ENCODE measurements at places on chromosomes 13 and 19.

- no peak overlapping the region for H3K4me3 ChIP-seq
- H3K27ac ChIP-seq = no peak overlapping the region
- no peak for DNase-seq
- peaks cover 7% of the 10 kb centered on the region for H3K4me1 ChIP-seq
- H3K27me3 ChIP-seq = no peaks in the 10 kb centered on the region
Observed at GRCh38 chr19:17765069-17765618, 13.9 kb downstream of the FCHO1 start.

DNA sequence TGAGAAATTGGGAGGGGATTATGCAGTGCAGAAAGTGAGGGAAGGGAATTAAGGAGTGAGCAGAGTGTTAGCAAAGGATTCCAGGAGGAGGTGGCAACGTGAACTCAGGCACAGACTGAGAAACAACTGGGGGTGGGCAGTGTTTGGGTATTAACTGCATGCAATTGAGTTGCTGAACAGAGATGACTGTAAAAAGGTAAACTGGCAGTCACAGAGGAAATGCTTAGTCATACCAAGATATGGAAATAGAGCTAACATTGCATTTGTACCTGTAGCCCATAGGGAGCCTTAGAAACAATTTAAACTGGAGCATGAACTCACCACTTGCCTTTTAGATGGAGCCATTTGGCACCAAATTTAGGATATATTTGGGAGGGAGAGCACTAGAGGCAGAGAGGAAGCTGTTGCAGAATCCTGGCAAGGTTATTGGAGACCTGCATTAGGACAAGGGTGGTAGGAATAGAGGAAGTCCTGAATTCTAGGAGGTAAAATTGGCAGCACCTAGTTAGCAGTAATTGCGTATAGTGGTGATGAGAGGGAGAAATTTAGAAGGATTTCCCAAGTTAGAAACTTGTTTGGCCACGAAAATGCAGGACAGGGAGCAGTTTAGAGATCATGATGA is 100.6 kb upstream of the FRY start:
- H3K27me3 ChIP-seq = no peaks in the 10 kb centered on the region
- no peak for DNase-seq
- H3K4me1 ChIP-seq = peaks cover 10% of the 10 kb centered on the region
- no peak overlapping the region for H3K4me3 ChIP-seq
- H3K36me3 ChIP-seq = no peaks in the 10 kb centered on the region

DNA sequence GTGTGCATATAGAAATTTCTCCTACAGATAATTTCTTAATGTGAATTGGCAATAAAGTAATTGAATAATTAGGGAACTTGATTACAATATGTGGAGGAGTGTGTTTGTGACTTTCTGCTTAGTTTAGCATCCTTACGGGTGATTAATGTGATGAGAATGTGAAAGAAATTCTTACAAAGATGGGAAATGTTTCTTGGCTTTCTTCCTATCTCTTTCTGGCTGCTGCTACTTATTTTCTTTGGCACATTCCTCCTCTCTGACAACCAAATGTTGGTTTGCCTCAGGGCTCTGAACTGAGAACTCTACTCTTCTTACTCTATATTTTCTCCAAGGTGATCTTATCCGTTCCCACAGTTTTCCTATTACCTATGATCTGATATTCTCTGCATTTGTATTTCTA is 300.1 kb downstream of the TBC1D4 start:
- H3K4me3 ChIP-seq = no peak overlapping the region
- peaks cover 28% of the 10 kb centered on the region for H3K4me1 ChIP-seq
- no peaks in the 10 kb centered on the region for H3K36me3 ChIP-seq
- H3K27ac ChIP-seq = peak overlapping the region; percentile 64

- peak; percentile 86 for DNase-seq
- H3K4me1 ChIP-seq = 0 out of 2 replicates have a peak, but pooled peaks cover 9% of the 10 kb centered on the region
- peak overlapping the region; percentile 27 for H3K27ac ChIP-seq
- no peak overlapping the region for H3K4me3 ChIP-seq
Observed at GRCh38 chr19:9847087-9847671, 12.1 kb downstream of the PIN1 start.

DNA sequence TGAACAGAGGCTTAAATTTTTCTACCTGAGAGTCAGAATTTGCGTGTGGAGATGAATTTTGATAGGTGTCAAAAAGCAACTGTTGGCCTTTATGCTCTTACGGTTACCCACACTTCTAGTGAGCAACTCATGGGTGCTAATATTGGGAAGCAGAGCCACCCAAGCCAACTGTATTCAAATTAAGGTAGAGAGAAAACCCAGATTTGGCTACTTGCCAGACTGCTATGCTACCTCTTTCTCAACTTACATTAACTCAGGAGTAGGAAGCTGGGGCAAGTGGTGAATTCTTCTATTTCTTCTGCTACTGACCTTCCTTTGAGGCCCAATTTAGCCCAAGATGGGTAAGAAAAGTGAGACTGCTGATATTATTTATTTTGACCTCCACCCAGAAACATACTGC is 83.9 kb downstream of the OLFM4 start:
- no peak overlapping the region for H3K27ac ChIP-seq
- H3K4me1 ChIP-seq = no peaks in the 10 kb centered on the region
- no peak for DNase-seq
- no peaks in the 10 kb centered on the region for H3K36me3 ChIP-seq

DNA sequence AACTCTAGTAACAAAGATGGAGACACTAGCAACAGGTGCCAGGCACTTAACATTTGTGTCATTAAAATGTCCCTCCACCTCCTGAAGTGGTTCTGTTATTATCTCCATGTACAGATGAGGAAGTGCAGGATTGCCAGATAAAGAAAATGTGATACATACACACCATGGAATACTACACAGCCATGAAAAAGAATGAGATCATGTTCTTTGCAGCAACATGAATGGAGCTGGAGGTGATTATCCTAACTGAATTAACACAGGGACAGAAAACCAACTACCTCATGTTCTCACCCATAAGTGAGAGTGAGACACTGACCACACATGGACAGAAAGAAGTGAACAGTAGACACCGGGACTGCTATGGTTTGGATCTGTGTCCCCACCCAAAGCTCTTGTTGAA is 60.5 kb downstream of the ZNF557 start:
- H3K36me3 ChIP-seq = no peaks in the 10 kb centered on the region
- no peaks in the 10 kb centered on the region for H3K4me1 ChIP-seq
- H3K4me3 ChIP-seq = no peak overlapping the region
- H3K27me3 ChIP-seq = no peaks in the 10 kb centered on the region

DNA sequence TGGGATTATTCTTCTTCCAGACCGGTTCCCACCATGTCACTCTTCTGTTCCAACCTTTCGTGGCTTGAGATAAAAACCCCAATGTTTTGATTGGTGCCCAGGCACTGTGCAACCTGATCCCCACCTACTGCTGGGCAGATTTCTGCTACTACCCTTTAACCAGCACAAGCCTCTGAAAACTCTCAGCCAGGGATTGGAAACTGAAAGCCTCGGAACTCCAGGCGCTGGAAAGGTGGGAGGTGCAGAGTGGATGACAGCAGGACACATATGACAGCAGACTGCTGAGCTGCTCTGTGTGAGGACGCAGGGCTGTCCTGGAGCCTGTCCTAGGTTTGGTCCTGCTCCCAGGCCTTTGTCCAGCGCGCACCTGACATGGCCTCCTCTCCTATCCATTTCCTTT is 68.5 kb upstream of the GTF3A start:
- H3K27ac ChIP-seq = no peak overlapping the region
- no peak for DNase-seq
- no peak overlapping the region for H3K4me3 ChIP-seq

GRCh38 chr13:93309886-93310523 is 83.4 kb downstream of the GPC6 start:
- H3K36me3 ChIP-seq = no peaks in the 10 kb centered on the region
- H3K27me3 ChIP-seq = no peaks in the 10 kb centered on the region
- no peak overlapping the region for H3K4me3 ChIP-seq
- H3K4me1 ChIP-seq = no peaks in the 10 kb centered on the region
- no peak overlapping the region for H3K27ac ChIP-seq
- DNase-seq = no peak

- no peak overlapping the region for H3K27ac ChIP-seq
- H3K27me3 ChIP-seq = no peaks in the 10 kb centered on the region
- peaks cover 43% of the 10 kb centered on the region for H3K4me1 ChIP-seq
- no peaks in the 10 kb centered on the region for H3K36me3 ChIP-seq
Observed at GRCh38 chr13:40479196-40479845, 187.1 kb downstream of the FOXO1 start.

DNA sequence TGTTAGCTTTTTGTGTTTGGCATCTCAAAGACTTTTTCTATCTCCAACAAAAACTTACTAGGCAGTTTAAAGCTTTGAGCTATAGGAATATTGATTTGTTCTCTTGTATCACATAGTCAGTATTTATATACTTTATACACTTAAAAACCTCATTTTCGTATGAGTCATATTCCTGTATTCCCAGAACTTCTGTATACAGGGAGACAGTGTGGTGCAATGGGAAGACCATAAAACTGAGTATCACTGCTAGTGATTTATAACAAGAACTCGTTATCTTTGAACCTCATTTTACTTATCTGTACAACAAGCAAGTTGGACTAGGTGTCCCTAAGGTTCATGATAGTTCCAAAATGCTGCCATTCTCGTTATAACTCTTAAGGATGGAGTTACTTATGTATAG is 6.3 kb downstream of the GPR180 start:
- no peaks in the 10 kb centered on the region for H3K27me3 ChIP-seq
- no peak for DNase-seq
- no peak overlapping the region for H3K4me3 ChIP-seq
- H3K36me3 ChIP-seq = peaks cover 42% of the 10 kb centered on the region

DNA sequence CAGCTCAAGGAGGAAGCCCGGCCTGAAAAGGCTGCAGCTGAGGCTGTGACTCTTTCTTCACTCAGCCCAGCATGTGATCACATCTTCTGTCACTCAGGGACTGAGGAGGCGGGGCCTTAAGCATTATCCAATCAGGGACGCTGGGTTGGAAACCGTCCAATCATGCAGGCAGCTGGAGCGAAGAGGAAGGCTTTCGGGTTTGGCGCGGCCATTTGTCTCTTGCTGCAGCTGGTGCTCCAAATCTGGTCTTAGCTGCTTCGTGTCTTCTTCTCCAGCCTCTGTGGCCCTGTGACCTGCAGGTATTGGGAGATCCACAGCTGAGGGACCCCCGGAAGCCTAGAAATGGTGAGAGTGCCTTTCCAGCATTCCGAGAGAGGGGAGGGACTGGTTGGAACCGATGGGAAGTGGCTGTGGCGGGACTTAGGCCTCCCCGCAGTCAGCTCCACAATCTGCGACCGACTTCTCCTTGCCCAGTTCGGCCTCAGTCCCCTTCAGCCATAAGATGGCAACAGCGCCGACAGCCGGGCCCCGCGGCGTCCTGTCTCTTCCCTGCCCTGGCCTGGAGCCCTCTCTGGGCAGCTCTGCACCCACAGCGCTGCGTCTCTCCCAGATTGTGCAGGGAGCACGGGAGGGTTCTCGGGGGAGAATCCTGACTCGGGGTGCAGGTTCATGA is at the start of gene ZNF90:
TSS of gene ZNF90 (plus strand) at position 210 of the 673 bp plus-strand sequence. CDS start at position 343, 133 bp downstream.
- no peaks in the 10 kb centered on the region for H3K4me1 ChIP-seq
- no peaks in the 10 kb centered on the region for H3K36me3 ChIP-seq
- H3K4me3 ChIP-seq = no peak within 1 kb of the TSS
- H3K27me3 ChIP-seq = no peaks in the 10 kb centered on the region
- DNase-seq = no peak

- H3K4me1 ChIP-seq = peaks cover 20% of the 10 kb centered on the region
- DNase-seq = no peak
- peaks cover under 1% of the 10 kb centered on the region for H3K36me3 ChIP-seq
- H3K27ac ChIP-seq = no peak overlapping the region
- H3K27me3 ChIP-seq = no peaks in the 10 kb centered on the region
- H3K4me3 ChIP-seq = no peak overlapping the region
Observed at GRCh38 chr19:47637550-47637949, 28.6 kb downstream of the BICRA start.

- peaks cover 27% of the 10 kb centered on the region for H3K36me3 ChIP-seq
- H3K27me3 ChIP-seq = no peaks in the 10 kb centered on the region
- H3K4me3 ChIP-seq = no peak overlapping the region
- no peak for DNase-seq
Observed at GRCh38 chr13:43088093-43088511, 64.7 kb downstream of the DNAJC15 start.

DNA sequence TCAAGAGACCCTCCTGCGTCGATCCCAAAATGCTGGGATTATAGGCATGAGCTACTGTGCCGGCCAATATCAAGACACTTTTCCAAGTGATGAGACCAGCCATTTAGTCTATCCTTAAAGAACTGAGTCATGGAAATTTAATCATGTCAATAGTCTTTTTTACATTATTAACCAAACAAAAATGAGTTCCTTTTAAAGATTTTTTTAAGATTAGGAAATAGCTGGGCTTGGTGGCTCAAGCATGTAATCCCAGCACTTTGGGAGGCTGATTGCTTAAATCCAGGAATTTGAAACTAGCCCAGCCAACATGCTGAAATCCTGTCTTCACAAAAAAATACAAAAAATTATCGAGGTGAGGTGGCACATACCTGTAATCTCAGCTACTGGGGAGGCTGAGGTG is 16.7 kb upstream of the ZNF564 start:
- no peaks in the 10 kb centered on the region for H3K27me3 ChIP-seq
- DNase-seq = no peak
- no peak overlapping the region for H3K4me3 ChIP-seq
- H3K27ac ChIP-seq = no peak overlapping the region
- no peaks in the 10 kb centered on the region for H3K36me3 ChIP-seq

- no peak overlapping the region for H3K4me3 ChIP-seq
- DNase-seq = no peak
- no peaks in the 10 kb centered on the region for H3K36me3 ChIP-seq
- H3K4me1 ChIP-seq = no peaks in the 10 kb centered on the region
Observed at GRCh38 chr13:43963726-43964125, 84.0 kb downstream of the LACC1 start.

DNA sequence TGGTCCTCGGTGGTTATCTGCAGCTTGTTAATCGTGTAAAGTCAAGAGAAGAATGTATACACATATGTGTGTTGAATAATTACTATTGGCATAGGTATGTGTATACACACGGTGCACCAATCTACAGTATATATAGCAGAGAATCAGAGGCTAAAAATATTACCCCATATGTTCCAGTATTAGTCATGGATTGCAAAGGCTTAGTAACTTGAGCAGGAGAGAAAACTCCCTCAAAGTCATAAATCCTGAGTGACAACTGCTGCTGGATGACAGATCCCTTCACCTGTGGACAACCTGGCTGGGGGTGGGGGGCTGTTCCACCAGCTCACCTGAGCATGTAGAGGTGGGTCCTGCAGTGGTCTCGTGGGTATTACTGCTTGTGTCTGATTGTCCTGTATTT is 185.0 kb downstream of the ZNF536 start:
- no peak overlapping the region for H3K4me3 ChIP-seq
- DNase-seq = no peak
- no peak overlapping the region for H3K27ac ChIP-seq

DNA sequence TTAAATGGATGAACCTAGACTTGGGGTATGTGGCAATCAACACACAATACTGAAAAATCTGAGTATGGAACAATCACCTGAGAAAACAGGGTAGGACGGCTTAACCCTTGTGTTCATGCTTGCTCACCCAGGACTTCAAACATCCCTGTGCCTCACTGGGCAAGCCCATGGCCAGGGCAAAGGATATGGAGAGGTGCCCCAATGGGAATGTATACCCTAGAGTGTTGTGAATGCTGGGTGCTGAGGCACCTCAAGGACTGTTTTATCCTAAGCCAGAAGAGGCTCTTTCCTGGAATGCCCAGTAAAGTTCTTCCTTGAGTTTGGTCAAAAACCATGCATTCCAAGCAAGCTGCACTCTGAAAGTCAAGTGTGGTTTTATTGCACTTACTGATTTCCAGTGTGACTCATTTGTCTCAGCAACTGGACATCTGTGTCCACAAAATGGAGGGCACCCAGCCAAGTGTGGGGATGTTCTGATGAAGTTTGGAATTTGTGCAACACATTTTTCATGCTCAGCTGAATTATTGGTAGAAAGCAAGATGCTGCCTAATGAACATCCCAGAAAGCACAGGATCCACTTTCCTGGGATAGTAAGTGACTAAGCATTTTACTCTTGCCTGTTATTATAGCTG is 531.3 kb downstream of the RFC3 start:
- no peak overlapping the region for H3K4me3 ChIP-seq
- H3K27ac ChIP-seq = peak overlapping the region; percentile 81
- H3K27me3 ChIP-seq = no peaks in the 10 kb centered on the region
- H3K36me3 ChIP-seq = no peaks in the 10 kb centered on the region
- peak; percentile 80 for DNase-seq

Measured in SJSA1 (cell line).